Posterior cingulate gyrus (tissue), 11 donors: ENCODE measurements at places on chromosomes 1 and 21.

DNA sequence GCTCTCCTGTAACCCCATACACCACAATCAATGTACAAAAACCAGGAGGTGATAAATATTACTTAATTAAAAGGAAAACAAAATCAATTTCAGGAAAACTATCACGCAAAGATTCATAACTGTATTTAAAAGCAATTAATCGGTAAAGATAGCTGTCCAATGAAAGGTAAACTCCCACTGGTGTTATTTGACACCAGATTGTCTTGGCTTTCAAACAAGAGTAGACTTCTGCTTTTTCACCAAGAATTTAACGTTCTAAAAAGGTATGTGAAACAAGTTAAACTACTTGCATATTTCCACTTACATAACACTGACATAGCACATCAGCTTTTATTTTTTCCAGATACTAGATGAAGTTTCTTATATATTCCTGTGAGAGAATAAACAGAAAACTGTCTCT lies 3.5 kb downstream of the PLPP3 start:
- no peak for DNase-seq

DNA sequence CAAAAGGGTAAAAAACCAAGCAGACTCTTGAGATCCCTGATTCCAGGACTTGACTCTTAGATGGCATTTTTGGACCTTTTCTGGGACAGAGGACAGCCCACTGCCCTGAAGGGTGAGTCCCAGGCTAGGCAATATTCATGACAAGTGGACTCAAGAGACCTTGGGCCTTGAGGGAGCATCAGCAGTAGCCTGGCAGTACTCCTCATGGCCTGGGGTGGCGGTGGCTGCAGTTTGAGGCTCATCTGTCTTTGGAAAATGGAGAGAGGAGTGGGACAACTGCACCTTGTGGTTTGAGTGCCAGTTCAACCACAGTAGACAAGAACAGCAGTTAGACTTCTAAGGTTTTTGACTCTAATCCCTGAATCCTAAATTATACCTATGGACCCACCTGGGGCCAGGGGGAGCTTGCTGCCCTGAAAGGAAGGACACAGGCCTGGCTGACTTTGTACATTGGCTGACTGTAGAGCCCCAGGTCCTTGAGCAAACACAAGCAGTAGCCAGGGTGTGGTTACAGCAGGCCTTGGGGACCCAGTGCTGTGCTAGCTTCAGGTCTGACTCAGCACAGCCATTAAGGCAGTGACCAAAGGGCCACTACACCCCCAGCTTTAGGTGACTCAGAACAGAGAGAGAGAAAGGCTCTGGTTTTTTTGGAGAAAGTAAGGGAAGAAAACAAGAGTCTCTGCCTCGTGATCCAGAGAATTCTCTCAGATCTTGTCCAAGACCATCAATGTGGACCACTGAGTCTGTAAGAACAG lies 1023.2 kb downstream of the KCNT2 start:
- no peak for DNase-seq

GRCh38 chr1:167289966-167290365 lies 69.3 kb downstream of the POU2F1 start:
- DNase-seq, result no peak

DNA sequence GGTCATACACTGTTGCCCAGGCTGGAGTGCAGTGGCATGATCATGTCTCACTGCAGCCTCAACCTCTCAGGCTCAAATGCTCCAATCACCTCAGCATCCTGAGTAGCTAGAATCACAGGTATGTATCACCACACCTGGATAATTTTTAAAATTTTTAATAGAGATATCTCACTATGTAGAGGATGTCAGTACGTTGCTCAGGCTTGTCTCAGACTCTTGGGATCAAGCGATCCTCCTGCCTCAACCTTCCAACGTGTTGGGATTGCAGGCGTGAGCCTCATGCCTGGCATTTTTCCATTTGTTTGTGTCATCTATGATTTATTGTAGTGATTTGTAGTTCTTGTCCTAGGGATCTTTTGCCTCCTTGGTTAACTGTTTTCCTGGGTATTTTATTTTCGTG lies 985.2 kb upstream of the B3GALT2 start:
- DNase-seq, result no peak

DNA sequence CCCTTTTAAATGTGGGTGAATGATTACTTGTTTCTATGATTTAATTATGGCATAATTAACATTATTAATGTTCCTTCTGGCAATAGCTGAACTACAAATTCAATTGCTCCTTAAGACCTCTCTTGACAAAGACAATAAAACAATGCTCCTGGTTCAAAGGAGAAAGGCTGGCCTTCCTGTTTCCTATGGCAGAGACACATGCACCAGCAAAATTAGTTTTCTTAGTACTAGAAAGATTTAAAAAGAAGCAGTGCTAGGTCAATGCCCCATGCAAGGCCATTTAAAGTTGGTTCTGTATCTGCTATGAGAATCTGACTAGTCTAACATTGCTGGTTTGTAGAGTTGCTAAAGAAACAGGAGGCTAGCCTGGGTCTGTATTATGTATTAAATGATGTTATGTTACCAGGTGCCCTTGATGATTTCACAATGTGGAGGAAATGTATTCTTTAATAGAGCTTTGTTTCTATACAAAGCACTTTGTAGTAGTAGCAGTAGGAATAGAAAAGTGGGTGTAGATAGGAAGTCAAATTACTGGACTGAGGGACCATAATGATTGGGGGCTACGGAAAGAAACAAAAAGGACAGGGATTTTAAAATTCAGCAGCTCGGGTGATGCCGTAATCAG lies 38.8 kb upstream of the CD34 start:
- no peak for DNase-seq

- no peak for DNase-seq
These were observed 1.0 kb upstream of the KRTAP13-3 start for GRCh38 chr21:30426731-30427130.
